ENCODE measurements at places on chromosomes 11 and 22.
A peak's percentile ranks its signal among the peaks of the same experiment; 100 is the strongest.

GRCh38 chr22:37848587-37849088 lies 581 bp upstream of the EIF3L start:
- DNase-seq = no peak

DNA sequence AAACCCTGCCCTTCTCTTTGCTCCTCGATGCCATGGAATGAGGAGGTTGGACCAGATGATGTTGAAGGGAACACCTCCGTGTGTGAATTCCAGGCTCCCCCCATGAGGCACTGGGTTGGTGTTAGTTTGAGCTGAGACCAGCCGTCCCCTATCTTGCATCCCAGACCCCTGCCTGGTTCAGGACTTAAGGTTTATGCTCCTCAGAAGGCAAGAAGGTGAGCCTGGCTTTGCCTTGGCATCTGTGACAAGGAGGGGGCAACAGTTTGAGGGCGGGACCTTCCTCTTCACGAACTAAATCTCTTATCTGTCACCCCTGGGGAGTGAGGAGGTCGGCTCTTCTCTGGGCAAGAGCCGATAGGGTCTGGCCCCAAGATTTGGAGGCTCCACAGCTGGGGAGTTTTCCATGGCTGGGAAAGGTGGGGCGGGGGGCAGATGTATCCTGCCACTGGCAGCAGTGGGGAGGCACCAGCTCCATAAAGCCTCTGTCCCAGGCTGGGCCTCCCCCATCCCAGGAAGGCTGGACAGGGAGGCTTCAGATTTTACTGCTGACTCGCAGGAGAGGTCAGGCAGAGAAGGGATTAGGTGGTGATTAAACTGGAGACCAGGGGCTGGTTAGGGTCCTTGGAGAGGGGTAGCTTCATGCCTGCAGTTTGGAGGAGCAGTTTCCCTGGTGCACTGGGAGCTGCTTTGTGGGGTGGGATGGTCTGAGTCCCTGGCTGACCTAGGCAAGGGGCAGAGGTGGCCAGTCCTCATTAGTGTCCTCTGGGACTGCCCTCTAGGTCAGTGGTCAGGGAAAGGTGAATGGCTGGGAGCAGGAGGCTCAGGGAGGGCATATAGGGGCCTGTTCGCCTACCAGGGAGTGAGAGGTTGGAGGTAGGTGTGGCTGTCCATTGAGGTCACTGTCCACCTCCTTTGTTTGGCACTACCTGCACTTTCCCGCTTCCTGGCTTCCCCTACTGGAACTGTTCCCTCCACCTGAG lies 1.1 kb downstream of the SEC14L2 start:
- no peak for DNase-seq

DNA sequence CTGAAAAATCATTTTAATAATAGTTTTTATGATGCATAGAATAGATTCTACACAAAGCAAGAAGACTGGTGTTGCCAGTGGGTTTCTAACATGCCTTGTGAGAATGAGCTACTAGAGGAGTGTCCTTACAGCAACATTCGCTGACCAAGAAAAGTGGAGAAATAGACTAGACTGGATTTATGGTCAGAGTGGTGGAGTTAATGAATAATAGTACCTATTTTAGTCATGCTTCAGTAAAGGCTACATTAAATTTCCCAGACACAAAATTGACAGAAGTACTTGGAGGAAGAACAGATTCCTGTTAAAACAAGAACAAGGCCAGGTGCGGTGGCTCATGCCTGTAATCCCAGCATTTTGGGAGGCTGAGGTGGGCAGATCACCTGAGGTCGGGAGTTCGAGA lies 539.2 kb downstream of the ETS1 start:
- DNase-seq = no peak

DNA sequence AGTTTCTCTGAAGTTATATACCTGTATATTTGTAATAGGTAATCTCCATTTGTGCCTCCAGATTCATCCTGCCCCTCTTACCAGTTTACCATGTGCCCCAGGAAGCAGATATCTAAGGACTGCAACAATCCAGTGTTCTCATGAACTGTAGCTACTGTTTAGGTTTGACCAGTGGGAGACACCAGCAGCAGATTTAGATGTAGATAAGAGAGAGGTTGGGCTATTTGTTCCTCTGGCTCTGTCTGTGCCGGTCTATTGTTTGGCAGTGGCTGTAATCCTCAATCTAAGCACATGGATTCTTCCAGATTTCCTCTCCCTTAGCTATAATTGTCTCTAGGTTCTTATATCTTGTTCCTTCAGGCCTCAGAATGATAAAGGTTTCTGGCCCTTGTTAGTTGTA lies 88.4 kb downstream of the ANO3 start:
- no peak for DNase-seq

DNA sequence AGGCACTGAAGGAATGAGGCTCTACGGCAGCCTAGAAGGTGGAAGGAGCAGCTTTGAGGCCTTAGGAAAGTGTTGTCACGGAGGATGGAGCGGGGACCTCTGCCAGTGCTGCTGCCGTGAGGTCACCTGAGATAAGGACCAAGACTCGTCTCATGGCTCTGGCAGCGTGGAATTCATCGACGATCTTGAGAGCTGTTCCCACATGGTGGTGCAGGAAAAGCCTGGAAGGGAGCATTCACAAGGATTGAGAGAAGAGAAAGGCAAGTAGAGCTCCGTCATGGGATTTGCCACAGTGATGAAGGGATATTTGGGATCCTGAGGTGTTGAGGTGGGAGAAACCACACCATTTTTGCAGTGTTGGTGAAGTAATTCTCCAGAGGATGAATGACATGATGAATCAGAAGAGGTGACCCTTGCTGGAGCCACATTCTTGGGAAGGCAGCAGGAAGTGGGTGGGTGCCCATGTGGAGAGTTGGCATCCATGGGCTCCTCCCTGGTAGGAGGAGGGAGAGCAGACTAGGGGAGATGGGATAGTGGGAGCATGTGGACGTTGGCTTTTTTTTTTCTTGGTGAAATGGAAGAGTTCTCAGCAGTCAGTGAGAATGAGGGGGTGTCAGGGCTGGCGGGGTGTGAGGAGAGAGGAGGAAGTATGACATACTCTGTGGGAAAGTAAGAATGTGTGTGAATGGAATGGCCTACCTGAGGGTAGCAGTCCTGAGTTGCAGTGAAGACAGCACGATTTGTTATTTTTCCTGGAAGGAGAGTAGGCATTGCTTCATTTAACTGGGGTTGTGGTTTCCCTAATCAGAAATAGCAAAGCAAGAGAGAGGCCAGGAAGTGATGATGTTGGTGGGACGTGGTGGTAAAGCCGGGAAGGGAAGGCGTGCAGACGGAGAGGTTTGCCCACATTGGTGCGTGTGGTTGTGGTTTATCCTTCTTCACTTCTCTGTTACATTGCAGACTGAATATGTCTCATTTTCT lies 11.1 kb downstream of the PPP6R3 start:
- peak; percentile 71 for DNase-seq

DNA sequence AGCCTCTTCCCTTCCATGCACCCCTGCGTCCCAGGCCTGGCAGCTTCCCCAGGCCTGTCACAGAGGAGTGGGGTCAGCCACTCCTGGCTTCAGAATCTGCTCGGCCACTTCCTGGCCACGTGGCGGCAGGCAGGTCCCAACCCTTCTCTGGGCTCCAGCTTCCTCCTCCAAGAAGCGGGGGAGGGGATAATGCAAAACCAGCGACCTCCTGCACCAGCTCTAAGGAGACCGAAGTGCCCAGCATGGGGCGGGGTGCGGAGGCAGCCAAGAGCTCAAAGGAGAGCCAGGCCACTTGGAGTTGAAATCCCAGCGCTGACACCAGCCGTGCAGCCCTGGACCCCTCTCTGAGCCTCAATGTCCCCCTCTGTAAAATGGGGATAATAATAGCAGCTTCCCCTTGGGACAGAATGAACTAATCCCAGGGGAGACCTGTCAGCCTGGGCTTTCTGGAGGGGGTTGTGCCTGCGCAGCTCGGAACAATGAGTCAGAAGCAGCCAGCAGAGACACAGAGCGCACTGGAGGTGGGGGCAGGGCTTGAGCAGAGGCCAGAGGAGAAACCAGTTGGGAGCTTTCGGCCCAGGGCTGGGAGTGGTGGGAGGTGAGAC lies 22.8 kb upstream of the PICK1 start:
- no peak for DNase-seq

GRCh38 chr11:77187776-77188632 lies 60.0 kb downstream of the MYO7A start:
- DNase-seq = peak; percentile 58

- no peak for DNase-seq
Measured at GRCh38 chr11:125773516-125773915, 5.1 kb downstream of the PATE2 start.

DNA sequence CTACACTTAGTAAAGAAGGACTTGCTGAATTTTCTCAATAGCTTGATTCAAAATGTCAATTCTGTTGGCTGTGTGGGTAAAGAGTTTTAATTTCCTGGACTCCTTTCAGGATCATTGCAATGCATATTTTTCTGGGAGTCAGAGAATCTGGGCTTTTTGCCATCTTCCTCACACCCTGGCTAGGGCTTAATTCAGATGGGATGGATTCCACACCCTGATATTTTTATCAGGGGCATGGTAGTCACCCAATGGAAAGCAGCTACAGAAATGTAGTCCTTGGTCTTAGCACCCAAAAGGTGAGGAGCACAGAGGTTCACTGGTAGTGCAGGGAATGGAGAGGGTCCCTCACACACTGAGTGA lies 79.3 kb downstream of the SGSM3 start:
- DNase-seq = no peak

GRCh38 chr11:11324090-11324489 lies 29.0 kb downstream of the CSNK2A3 start:
- no peak for DNase-seq

DNA sequence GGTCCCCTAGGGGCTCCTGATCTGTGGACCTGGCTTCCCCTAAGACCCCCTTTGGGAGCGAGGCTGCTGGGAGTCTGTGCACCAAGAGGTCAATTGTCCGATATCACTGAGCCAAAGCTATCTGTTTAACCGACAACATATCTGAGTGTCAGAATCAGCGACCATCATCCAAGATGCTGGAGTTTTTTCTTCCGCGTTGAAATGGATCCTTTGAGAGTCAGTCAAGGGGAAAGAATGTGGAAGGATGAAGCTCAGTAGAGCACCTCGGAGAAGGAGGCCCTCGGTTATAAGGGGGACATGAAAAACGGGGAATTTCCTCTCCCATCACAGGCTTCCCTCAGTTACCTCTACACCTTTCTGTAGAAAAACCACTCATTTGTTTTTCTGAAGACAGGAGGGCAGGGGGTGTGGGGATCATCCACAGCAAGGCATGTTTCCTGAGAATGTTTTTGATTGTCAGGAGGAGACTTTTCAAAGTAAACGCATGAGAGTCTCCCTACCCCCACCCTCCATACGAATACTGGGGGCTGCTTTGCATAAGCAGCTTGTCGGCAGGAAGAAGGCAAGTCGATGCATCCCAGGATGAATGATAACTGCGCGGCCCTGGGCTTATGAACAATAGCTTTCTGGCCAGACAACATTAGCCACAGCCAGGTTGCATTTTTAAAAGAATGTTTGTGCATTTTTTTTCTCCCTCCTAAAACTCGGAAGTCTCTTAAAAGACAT lies 37.7 kb upstream of the CCND1 start:
- DNase-seq = no peak

- no peak for DNase-seq
Measured at GRCh38 chr11:106540001-106540400, 462.5 kb downstream of the AASDHPPT start.

GRCh38 chr11:123543797-123544196 lies 110.6 kb downstream of the SCN3B start:
- DNase-seq = no peak

DNA sequence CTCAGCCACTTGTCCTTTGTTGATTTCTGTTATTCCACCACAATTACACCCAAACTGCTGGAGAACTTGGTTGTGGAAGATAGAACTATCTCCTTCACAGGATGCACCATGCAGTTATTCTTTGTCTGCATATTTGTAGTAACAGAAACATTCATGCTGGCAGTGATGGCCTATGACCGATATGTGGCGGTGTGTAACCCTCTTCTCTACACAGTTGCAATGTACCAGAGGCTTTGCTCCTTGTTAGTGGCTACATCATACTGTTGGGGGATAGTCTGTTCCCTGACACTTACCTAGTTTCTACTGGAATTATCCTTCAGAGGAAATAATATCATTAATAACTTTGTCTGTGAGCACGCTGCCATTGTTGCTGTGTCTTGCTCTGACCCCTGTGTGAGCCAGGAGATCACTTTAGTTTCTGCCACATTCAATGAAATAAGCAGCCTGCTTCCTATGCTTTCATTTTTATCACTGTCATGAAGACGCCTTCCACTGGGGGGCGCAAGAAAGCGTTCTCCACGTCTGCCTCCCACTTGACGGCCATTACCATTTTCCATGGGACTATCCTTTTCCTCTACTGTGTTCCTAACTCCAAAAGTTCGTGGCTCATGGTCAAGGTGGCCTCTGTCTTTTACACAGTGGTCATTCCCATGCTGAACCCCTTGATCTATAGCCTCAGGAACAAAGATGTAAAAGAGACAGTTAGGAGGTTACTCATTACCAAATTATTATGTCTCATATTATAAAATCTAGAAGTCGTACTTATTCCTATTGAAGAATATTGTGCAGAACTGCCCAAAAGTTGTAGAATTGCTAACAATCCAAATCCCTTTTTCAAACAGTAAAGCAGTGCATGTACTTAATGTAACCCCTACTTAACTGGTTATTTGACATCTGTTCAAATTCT lies 53.2 kb downstream of the OR4C6 start:
- DNase-seq = no peak

DNA sequence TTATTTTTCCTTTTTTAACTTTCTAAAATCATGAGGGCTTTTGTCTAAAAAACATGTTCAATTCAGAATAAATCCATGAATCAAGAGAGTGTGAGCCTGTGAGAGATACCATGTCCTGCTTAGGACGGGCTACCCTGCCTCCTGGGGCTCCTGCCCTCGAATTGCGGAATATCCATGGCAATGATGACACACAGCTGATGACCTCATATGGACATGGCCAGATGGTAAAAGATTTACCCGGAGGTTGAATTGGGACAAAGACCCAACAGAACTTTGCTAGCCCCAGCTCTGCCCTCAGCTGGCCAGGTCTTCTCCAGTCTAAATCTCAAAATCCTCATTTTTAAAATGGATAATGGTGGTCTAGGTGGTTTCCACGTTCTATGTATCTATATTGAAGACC lies 538.1 kb upstream of the API5 start:
- DNase-seq = no peak

- no peak for DNase-seq
Measured at GRCh38 chr11:3106736-3107524, 49.7 kb upstream of the CARS1 start.

DNA sequence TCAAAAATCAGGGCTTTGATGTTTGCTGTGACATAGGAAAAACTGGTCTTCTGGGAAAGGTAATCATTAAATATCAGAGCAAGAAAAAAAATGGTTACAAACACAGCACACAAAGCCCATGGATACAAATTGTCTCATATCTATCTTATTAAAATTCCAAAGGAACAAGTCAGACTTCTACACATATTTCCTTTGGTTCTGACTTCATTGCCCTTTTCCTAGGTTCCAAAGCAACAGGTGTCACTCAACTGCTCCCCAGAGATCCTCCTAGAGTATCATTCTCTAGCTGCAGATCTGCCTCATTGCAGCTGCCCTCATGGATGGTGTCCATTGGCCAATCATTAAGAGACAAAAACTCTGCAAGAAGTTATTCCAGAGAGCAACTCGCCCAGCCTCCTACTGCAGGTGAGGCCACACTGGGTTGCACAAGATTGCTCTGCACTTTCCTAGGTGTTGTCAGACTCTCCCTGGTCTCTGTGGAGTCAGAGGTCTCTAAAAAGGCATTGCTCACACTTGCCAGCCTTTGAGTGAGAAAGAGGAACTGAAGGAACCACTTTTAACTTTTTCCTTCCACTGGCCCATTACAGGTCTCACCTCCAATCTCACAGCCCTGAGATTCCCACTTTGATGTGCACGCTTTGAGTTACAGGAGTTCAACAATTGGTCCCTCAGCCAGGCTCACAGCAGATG lies 5.7 kb downstream of the DRICH1 start:
- no peak for DNase-seq

All from T-helper 2 cell treated with Interferon-gamma antibody and Interleukin-4, amounts not matched to agents 5 μg/mL and 100 μg/mL, for 36 hours (primary cell).